Tibial artery (tissue), 4 donors: ENCODE measurements at places on chromosomes 6 and 20.

DNA sequence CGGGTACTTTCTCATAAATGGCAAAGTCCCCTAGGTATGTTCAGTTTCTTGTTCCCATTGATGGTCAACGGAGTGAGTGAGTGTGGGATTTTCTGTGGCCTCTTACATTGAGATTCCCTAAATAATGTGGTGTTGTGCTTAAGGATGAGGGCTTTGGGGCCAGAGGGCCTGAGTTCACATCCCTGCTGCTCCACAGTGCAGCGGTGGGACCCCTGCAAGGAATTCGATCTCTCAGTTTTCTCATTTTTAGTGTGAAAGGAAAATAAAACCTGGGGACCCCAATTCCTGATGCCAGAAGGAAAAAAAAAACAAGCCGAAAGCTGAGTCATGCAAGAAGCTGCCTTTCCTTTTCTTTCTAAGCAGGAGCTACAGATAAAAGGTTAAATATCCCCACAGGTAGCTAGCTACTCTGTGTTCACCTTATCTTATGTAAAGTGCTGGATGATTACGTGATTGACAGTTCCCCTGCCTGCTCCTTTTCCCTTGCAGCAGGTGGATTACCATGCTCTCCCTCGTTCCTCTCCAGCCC lies 120.2 kb upstream of the CLDN20 start:
- DNase-seq, result no peak
- H3K27ac ChIP-seq, result peak overlapping the region; percentile 62
- no peaks in the 10 kb centered on the region for H3K27me3 ChIP-seq
- H3K36me3 ChIP-seq, result no peaks in the 10 kb centered on the region

GRCh38 chr20:51359947-51360346 lies 182.6 kb downstream of the NFATC2 start:
- no peak overlapping the region for H3K27ac ChIP-seq
- no peak overlapping the region for H3K4me3 ChIP-seq
- H3K36me3 ChIP-seq, result no peaks in the 10 kb centered on the region
- no peak for DNase-seq

- H3K27ac ChIP-seq, result no peak overlapping the region
- no peaks in the 10 kb centered on the region for H3K36me3 ChIP-seq
- no peaks in the 10 kb centered on the region for H3K4me1 ChIP-seq
Measured at GRCh38 chr20:53503517-53503919, 90.1 kb downstream of the ZNF217 start.

DNA sequence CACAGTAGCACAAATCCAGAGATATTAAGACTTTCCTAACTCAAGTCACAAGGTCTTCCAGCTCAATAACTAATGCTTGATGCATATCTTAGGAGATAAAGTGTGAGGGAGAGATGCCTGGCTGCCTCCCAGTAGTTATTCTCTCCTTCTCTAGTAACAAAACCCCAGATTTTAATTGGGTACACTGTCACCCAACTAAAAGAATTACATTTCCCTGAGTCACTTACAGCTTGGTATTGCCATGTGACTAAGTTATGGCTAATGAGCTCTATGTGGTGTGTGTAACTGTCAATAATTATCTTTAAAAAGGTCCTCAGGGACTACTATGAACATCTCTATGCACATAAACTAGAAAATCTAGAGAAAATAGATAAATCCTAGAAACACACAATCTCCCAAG lies 32.0 kb downstream of the KIF6 start:
- DNase-seq, result no peak
- H3K4me1 ChIP-seq, result no peaks in the 10 kb centered on the region
- no peak overlapping the region for H3K4me3 ChIP-seq
- no peaks in the 10 kb centered on the region for H3K27me3 ChIP-seq

- peaks cover 26% of the 10 kb centered on the region for H3K36me3 ChIP-seq
- no peaks in the 10 kb centered on the region for H3K4me1 ChIP-seq
- H3K27me3 ChIP-seq, result no peaks in the 10 kb centered on the region
- H3K4me3 ChIP-seq, result no peak overlapping the region
- no peak for DNase-seq
- H3K27ac ChIP-seq, result no peak overlapping the region
Measured at GRCh38 chr6:85490516-85491248, 40.8 kb downstream of the NT5E start.

GRCh38 chr6:55632953-55633352 lies 54.0 kb upstream of the HMGCLL1 start:
- H3K36me3 ChIP-seq, result no peaks in the 10 kb centered on the region
- no peak overlapping the region for H3K27ac ChIP-seq
- no peak for DNase-seq
- no peak overlapping the region for H3K4me3 ChIP-seq
- no peaks in the 10 kb centered on the region for H3K4me1 ChIP-seq

GRCh38 chr6:170043881-170044790 lies 246.7 kb downstream of the DLL1 start:
- H3K36me3 ChIP-seq, result no peaks in the 10 kb centered on the region
- no peaks in the 10 kb centered on the region for H3K4me1 ChIP-seq
- no peak overlapping the region for H3K4me3 ChIP-seq
- no peak for DNase-seq
- peaks cover 3% of the 10 kb centered on the region for H3K27me3 ChIP-seq

GRCh38 chr20:1810572-1810925 lies 84.7 kb upstream of the SIRPA start:
- no peak for DNase-seq
- no peaks in the 10 kb centered on the region for H3K36me3 ChIP-seq
- H3K4me1 ChIP-seq, result peaks cover 60% of the 10 kb centered on the region

- H3K4me3 ChIP-seq, result no peak overlapping the region
- DNase-seq, result peak; percentile 55
- no peaks in the 10 kb centered on the region for H3K27me3 ChIP-seq
- peak overlapping the region; percentile 79 for H3K27ac ChIP-seq
- peaks cover 32% of the 10 kb centered on the region for H3K36me3 ChIP-seq
Measured at GRCh38 chr6:111564482-111564945, 41.2 kb downstream of the TRAF3IP2 start.

GRCh38 chr20:53838311-53838868 lies 232.0 kb downstream of the BCAS1 start:
- no peaks in the 10 kb centered on the region for H3K27me3 ChIP-seq
- no peak overlapping the region for H3K27ac ChIP-seq
- no peak for DNase-seq
- no peaks in the 10 kb centered on the region for H3K4me1 ChIP-seq
- no peak overlapping the region for H3K4me3 ChIP-seq

- H3K4me1 ChIP-seq, result peaks cover 14% of the 10 kb centered on the region
- H3K27ac ChIP-seq, result no peak within 1 kb of the TSS
- peak within 1 kb of the TSS; percentile 50 for H3K4me3 ChIP-seq
- DNase-seq, result no peak
Measured at GRCh38 chr20:17226410-17227218, at the start of gene PCSK2. PCSK2 (plus strand) TSS chr20:17227040; CDS start chr20:17227306, 266 bp downstream.

DNA sequence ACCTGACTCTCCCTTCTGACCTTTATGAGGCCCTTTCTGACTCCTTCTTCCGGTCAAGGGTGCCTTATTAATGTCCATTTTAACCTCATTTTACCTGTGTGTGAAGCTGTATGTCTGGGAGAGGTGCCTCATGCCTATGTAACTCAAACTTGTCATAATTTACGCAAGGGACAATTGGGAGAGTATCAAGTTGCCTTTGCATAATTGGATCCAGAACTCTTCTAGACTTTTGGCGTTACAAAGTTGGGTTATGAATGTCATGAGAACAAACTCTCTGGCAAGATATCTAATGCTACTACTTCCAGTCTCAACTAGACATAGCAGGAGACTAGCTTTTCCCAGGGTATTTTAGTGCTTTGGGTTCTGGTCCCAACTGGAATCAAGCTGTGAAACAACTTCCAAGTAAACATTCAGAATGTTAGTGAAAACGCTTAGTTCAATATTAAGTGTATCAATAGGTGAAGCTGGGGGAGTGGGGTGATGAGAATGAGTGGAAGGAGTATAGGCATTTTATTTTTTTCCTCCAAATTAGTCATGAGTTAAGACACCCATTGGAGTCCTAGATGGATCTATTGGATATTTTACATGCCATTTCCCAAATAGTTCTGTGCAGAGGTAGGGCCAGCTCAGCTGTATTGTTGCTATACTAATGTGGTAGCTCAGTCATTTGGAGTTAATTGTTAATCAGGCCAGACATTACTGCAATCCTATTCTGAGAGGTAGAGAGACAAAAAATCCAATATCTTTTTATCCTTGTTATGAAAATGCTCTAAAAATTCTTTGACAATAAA lies 159.9 kb downstream of the TFAP2B start:
- no peaks in the 10 kb centered on the region for H3K4me1 ChIP-seq
- DNase-seq, result no peak
- no peaks in the 10 kb centered on the region for H3K27me3 ChIP-seq
- H3K27ac ChIP-seq, result no peak overlapping the region
- H3K4me3 ChIP-seq, result no peak overlapping the region
- H3K36me3 ChIP-seq, result no peaks in the 10 kb centered on the region

GRCh38 chr20:42125426-42125825 lies 507.2 kb upstream of the CHD6 start:
- no peak for DNase-seq
- H3K4me1 ChIP-seq, result no peaks in the 10 kb centered on the region
- no peak overlapping the region for H3K4me3 ChIP-seq
- no peaks in the 10 kb centered on the region for H3K36me3 ChIP-seq
- H3K27me3 ChIP-seq, result no peaks in the 10 kb centered on the region
